ENCODE measurements at places on chromosomes 4 and X. TPM values are rescaled to one million over a fixed set of nuclear protein-coding genes. Genes with fewer than 3 reads are reported as not detected.
A peak's percentile ranks its signal among the peaks of the same experiment; 100 is the strongest.

NEXMIF gene
- 0.16 TPM for total RNA-seq

PRKG2 gene
- 0.05 TPM for total RNA-seq

GPRIN3 gene
- 6.2 TPM for total RNA-seq

BOD1L1 gene
- 15.8 TPM for total RNA-seq

NEIL3 gene
- not detected for total RNA-seq

COL25A1 gene
- 0.24 TPM for total RNA-seq

EXOSC9 gene
- 9.8 TPM for total RNA-seq

TMSB15C gene
- 0.48 TPM for total RNA-seq

BANK1 gene
- total RNA-seq, result 0.24 TPM

RTL3 gene
- 0.08 TPM for total RNA-seq

GRCh38 chrX:102067966-102068723, 57.3 kb upstream of the TCEAL2 start:
- DNase-seq, result no peak

- no peak for DNase-seq
Observed at GRCh38 chrX:21632027-21632426, 26.1 kb downstream of the KLHL34 start.

GRCh38 chr4:120755864-120756263, 166.7 kb downstream of the PRDM5 start:
- no peak for DNase-seq

- DNase-seq, result no peak
Observed at GRCh38 chr4:166335256-166335938, 462.4 kb downstream of the TLL1 start.

DNA sequence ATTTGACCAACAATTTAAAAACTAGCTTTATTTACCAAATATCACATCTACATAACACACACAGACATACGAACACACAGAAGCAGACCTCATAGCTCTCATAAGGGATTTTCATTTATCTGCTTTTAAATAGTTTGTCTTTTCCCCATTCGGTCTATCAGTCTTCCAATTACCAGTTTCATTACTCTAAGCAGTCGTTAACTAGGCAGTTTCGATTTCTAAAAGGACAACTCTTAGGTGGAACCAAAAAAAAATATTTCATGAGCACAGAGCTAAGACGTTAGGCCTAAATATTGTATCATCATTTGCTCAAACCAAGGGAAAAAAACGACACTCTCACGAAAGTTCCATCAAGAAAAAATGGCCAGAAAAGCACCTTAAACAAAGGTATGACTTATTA, 228.4 kb downstream of the SPANXN1 start:
- no peak for DNase-seq

GRCh38 chr4:67909905-67910584, 26.2 kb upstream of the TMPRSS11D start:
- DNase-seq, result no peak

GRCh38 chr4:148266921-148267320, 175.3 kb downstream of the NR3C2 start:
- no peak for DNase-seq

- no peak for DNase-seq
Observed at GRCh38 chrX:148995661-148996060, 495.2 kb downstream of the AFF2 start.

- no peak for DNase-seq
Observed at GRCh38 chr4:24053934-24054333, 164.1 kb upstream of the PPARGC1A start.

- no peak for DNase-seq
Observed at GRCh38 chr4:134888156-134888555, 686.6 kb upstream of the PABPC4L start.

GRCh38 chrX:149984411-149984810, 46.1 kb upstream of the EOLA2 start:
- no peak for DNase-seq

GRCh38 chrX:40474205-40474626, 106.6 kb upstream of the ATP6AP2 start:
- DNase-seq, result no peak

DNA sequence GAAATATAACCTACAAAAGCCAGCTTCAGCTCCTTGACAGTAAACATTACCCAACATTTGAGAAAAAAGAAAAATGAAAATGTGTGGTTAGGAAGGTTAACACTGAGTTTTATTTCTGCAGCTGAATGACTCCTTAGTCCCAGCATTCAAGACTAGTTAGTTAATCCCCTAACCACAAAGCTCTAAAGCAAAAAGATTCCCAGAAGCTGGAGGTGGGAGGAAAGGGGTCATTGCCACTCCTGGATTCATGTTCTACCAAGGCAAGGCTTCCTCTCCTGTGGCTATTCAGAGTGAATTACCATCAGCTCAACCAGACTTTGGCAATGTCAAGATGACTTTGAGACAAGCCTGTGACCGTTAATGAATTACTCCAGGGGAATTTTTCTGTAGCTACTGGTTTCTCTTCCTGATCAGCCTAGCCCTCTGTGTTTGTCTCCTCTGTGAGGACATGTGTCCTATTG, 63.6 kb downstream of the HADH start:
- DNase-seq, result no peak

- DNase-seq, result no peak
Observed at GRCh38 chr4:121150486-121150885, 13.6 kb downstream of the TNIP3 start.

- no peak for DNase-seq
Observed at GRCh38 chr4:75777589-75777988, 53.2 kb downstream of the USO1 start.

DNA sequence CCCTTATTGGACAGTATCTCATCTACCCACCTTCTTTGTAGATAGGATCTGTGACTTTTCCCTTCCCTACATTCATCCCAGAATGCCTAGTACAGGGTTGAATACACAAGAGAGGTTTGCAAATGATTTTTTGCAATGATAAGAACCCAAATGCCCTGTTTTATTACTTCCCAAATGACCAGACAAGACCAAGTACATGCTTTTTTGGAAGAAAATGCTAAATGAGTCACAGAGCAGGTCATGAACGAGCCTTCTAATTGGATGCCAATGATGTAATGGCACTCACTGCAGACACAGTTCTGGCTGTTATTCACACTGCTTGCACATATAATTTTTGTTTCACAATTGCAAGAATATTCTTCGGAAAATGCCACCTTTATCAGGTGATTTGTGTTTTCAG, 17.8 kb upstream of the GABRQ start:
- DNase-seq, result no peak

DNA sequence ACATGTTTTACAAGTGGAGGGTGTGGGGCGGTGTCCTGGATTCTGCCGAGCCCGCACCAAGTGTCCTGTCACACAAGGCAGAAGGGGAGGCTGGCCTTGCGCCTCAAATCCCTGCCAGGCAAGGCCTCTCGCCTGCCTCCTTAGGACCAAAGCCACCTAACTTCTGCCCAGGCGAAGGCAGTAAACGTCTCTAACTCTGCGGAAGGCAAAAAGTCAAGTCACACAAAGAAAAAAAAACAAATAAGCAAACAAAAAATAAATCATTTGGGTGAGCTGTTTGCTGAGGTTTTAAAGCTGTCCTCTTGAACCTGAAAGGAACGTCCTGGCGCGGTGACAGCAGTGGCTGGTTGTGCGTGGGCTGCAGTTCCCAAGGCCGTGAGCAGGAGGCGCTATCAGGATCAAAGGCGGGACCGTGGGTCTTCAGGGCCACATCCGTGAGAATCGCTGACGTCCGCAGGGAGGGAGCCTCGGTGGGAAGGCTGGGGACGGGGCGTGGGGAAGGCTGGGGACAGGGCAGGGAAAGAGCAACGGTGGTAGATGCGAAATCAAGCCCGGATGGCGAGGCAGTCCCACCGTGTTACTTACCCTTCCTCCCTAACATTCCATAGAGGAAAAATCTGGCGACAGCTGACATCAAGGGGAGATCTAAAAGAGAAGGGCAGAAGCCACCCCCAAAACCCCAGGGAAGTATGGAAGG, 99.1 kb downstream of the TRAPPC11 start:
- peak; percentile 82 for DNase-seq

GRCh38 chrX:105375816-105376215, 155.3 kb upstream of the TEX13A start:
- no peak for DNase-seq

- no peak for DNase-seq
Observed at GRCh38 chr4:68960294-68961163, 8.9 kb upstream of the UGT2A3 start.

DNA sequence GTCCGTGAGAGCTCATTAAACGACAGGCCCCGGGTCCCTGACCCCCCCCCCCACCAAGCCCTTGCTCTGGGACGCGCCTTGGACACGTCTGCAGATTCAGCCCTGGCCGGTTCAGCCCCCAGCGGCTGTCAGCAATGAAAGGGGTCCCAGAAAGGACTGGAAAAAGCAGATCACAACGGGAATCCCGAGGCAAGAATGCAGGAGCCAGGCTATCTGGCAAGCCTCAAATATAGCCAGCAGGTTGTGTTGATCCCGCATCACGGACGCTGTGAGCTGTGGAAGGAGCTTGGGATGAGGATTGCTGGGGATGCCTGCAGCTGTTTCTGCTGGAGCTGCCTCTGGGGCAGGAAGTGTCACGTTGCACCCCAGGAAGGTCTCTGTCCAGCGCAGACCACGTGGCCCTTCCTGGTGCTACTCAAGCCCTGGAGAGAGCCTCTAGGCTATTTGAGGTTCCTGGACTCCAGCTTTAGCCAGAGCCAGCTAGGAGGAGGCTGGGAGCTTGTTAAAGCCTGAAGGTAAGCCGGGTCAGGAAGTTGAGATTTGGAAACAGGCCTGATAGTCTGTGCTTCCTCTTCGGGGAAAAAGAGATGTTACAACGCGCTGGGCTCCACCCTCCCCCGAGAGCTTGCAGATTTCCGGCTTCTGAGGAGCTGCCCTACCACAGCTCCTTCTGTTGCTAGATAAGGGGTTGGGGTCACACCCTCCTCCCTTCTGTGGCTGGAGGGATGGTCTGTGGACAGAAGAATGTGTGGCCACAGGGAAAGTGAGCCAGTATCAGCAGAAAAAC, 19.3 kb upstream of the CSF2RA start:
- DNase-seq, result peak; percentile 82

DNA sequence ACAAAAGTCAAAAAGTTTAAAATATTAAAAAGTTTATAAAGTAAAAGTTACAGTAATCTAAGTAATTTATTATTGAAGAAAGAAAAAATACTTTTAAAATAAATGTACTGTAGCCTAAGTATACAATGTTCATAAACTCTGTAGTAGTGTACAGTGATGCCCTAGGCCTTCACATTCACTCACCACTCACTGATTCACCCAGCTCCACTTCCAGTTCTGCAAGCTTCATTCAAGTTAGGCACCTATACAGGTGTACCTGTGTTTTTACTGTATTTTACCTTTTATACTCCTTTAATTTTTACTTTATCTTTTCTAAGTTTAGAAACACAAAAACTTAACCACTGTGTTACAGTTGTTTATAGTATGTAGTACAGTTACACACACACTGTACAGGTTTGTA, 40.1 kb upstream of the AGA start:
- DNase-seq, result no peak

DNA sequence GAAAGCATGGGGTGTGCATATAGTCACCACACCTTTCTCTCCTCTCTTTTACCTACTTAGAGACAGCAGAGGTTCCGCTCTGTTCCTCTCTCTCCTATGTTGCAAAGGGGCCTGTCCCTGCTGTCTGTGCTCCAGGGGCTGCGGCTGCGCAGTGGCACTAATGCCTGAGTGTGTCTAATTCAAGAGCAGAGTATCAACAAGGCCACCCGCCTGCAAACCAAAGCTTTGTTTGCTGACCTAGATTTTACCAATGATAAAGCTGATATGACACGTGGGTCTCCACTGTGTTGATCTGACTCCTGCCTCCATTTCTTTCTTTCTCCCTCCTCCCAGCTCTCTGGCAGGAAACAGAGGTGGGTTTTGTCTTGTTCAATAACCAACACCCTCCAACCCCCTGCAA, 74.9 kb downstream of the NSG1 start:
- DNase-seq, result no peak

- DNase-seq, result no peak
Observed at GRCh38 chr4:42142591-42142990, 9.9 kb downstream of the BEND4 start.

GRCh38 chr4:147590249-147590920, 26.8 kb upstream of the TMEM184C start:
- peak; percentile 47 for DNase-seq
